ENCODE measurements at places on chromosomes 16 and 17.
A peak's percentile ranks its signal among the peaks of the same experiment; 100 is the strongest.

DNA sequence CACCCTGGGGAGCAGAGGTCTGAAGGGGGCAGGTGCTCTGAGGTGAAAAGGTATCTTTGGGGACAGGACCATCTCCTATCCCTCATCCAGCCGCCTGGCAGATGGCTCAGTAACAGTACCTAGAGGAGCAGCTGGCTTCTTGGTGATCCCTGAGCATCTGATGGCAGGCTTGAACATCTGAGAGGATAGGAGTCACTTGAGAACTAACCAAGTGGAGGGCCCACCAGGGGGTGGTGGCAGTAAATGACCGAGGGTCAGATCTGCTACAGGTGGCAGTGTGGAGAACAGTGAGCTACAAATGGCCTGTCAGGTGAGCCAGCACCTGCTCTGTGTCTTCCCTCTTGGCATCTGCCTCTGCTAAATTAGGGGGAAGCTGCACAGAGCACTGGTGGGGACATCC lies 13.8 kb downstream of the HROB start:
- no peak for DNase-seq

- DNase-seq: no peak
These were observed 3.0 kb downstream of the MMD start for GRCh38 chr17:55418369-55419268.

DNA sequence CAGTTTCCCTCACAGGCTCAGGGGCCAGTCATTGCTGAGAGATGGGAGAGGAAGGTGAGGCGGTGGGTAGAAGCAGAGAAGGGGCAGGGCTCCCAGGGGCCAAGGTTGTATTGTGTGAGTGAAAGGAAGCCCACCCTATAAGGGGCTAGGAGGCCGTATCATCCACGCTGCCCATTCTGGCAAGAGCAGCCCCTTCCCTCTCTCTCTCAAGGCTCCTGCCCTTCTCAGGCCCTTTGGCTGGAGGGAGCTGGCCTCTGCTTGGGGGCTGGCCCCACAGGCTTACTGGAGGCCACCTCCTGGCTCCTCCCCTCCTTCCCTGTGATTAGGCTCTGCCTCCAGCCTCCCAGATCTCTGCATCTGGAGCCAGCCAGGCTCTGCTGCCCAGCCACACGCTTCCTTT lies 7.6 kb downstream of the TBKBP1 start:
- DNase-seq: no peak

GRCh38 chr17:38871247-38872015 lies 1.6 kb downstream of the LASP1 start:
- DNase-seq: peak; percentile 81

- DNase-seq: no peak
These were observed 85.1 kb upstream of the TBX2 start for GRCh38 chr17:61314368-61315078.
